ENCODE measurements at places on chromosomes 6 and 20.

GRCh38 chr6:63941747-63942470 lies 306.3 kb downstream of the PHF3 start:
- DNase-seq: no peak

DNA sequence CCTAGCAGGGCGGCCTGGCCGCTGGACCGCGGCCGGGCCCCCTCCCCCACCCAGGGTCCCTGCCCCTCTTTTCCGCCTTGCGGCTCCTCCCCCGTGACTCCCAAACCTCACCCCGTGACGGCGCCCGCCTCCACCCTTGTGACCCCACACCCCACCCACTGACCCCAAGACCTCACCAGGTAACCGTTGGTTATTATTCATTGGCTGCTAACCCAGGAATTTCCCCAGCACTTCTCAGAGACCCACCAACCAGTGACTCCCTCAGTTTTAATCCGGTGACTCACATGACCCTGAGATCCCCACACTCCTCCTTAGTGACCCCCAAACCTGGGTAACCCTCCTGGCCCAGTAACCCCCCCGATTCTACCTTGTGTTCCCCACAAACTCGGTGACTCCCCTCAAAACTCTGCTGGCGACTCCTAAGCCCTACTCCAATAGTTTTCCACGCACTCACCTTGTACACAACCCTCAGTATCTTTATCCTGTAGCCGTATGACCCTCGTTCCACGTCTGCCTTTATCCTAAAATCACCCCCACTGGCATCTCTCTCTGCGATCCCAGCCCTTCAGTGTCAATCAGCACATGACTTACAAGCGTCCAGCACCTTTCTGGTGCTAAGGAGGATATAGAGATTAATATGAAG lies 534 bp downstream of the ZNF76 start:
- no peak for DNase-seq

DNA sequence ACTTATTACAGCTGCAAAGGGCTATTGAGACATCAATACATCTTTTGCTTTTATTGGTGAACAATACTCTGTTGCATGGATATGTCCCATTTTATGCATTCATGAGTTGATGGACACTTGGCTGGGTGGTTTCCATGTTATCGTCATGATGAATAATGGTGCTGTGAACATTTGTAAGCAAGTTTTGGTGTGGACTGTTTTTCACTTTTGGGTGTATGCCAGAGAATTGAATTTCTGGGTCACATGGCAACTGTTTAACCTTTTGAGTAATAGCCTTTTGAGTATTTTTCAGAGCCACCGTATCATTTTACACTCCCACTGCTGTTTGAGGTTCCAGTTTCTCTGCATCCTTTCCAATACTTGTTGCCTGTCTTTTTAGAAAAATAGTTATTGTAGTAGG lies 107.0 kb downstream of the JARID2 start:
- DNase-seq: peak; percentile 34

- DNase-seq: no peak
Measured at GRCh38 chr6:160882006-160882405, 109.6 kb upstream of the MAP3K4 start.

DNA sequence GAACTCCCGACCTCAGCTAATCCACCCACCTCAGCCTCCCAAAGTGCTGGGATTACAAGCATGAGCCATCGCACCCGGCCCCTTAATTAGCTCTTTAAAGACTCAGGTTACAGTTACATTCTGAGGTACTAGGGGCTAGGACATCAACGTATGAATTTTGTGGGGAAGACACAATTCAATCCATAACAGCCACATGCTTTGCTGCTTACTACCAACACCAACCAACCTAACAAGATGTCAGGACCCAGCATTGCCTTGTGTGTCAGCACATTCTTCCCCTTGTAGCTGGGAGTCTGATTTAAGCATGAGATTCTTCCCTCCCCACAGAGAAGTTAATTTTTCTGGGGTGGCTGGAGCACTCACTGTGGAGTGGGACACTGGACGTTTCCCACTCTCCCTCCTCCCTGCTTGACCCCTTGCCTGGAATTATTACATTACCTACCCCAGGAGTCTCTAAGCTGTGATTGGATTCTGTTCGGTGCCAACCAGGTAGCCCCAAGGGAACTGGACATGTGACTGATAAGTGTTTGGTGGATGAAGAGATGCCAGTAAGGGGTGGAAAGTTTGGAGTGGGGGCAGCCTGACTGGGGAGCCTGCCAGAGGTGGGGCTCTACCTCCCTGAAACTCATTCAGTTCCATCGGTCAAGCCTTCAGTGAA lies 5.6 kb upstream of the PXMP4 start:
- DNase-seq: no peak

DNA sequence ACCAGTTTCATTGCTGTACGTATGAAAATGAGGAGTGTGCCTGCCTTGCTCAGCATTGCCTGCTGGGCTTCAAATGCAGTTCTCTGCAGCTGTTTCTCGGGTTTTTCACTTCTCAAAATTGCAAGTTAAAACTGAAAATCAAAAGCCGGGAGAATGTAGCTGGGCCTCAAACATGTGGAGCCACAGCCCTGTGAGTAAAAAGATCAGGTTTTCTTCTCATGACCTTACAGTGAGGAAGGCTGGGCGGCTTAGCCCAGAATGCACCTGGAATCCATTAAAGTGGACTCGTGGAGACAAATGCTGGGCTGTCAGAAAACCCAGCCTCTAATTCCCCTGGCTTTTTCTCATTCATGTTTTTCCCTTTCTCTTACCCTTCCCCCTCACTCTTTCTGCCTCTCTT lies 34.4 kb downstream of the DSE start:
- DNase-seq: no peak

DNA sequence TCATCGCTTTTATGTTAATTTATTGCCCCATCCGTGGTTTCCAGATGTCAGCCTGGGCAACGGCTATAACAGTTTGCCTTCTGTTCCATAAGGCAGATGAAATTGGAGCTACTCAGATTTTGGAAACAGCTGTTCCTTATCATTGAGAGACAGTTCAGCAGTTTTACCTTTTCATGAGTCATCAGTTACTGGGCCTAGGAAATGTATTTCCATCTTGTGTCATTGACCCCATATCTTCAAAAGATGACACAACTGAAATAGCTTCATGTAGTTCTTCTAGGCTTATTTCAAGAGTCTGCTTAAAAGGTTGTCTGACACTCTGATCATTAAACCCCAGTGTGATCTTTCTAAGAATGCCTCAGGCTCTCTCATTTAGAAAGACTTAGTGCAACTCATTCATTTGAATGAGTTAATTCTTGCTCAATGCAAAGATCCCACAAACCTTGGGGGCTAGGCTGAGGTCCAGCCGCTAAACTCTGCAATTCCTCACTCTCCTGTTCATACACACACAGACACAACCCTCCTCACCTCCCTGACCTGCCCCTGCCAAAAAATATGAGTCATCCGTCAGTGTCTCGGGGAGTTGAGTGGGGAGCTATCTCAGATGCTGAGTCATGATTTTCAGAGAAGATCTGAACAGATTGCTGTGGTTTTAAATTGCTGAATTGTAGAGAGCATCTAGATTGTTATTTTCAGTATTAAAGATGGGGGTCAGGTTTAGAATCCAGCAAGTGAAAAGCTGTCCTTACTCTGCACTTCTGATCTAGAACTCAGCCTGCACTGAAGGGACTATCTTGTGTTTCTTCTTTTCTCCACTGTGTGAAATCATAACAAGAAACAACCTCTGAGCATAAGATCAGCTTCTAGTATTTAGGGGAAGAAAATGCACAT lies 61.8 kb downstream of the RPP40 start:
- DNase-seq: no peak
